Thyroid gland (tissue), 4 donors: ENCODE measurements at places on chromosomes 3 and 15. TPM values are rescaled to one million over a fixed set of nuclear protein-coding genes. Genes with fewer than 3 reads are reported as not detected.

SLC22A14 gene
- not detected for total RNA-seq

GRCh38 chr3:2686816-2687502, 423.2 kb downstream of the IL5RA start:
- H3K4me1 ChIP-seq = no peaks in the 10 kb centered on the region
- H3K27ac ChIP-seq = no peak overlapping the region
- no peaks in the 10 kb centered on the region for H3K36me3 ChIP-seq
- no peak for DNase-seq

SCAMP5 gene
- total RNA-seq = 9.8 TPM

DNA sequence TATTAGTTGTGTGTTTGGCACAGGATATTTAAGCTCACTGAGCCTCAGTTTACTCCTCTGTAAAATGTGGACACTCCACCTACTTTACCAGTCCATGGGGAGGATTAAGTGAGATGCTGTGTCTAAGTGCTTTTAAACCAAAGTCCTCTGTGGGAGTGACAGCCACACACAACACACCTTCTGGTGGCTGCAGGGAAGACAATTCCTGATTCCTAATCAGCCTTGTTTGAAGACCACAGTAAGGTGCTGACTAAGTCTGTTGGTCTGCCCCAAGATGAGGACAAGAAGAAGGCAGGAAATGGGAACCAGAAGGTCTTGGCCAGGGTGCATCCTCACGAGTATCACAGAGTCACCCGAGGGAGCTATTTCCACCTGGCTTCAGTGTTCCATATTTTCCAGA, 52.3 kb downstream of the EPHB1 start:
- no peaks in the 10 kb centered on the region for H3K27me3 ChIP-seq
- DNase-seq = no peak
- H3K4me3 ChIP-seq = no peak overlapping the region
- no peaks in the 10 kb centered on the region for H3K36me3 ChIP-seq
- H3K27ac ChIP-seq = no peak overlapping the region
- H3K4me1 ChIP-seq = no peaks in the 10 kb centered on the region

DNA sequence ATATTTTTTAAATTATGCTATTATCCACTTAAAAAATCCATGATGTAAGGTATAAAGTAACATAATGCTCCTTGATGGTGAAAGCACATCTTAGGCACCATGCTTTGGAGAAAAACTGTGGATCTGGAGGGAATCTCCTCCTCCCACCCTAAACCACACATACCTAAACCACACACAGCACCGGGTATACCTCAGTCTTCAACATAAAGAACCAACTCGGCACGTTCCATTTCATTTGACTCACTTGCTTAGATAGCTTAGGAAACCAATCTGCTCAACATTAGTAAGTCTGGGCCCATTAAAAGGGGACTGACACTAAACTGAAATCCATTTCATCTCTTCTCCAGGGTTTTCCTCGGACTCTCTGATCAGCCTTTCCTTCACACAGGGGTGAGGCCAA, 945.7 kb upstream of the CFAP20DC start:
- H3K36me3 ChIP-seq = no peaks in the 10 kb centered on the region
- no peak overlapping the region for H3K4me3 ChIP-seq
- H3K4me1 ChIP-seq = no peaks in the 10 kb centered on the region
- no peak overlapping the region for H3K27ac ChIP-seq
- DNase-seq = no peak

ISY1 gene
- total RNA-seq = 18.9 TPM

NECTIN3 gene
- total RNA-seq = 60.3 TPM

DNA sequence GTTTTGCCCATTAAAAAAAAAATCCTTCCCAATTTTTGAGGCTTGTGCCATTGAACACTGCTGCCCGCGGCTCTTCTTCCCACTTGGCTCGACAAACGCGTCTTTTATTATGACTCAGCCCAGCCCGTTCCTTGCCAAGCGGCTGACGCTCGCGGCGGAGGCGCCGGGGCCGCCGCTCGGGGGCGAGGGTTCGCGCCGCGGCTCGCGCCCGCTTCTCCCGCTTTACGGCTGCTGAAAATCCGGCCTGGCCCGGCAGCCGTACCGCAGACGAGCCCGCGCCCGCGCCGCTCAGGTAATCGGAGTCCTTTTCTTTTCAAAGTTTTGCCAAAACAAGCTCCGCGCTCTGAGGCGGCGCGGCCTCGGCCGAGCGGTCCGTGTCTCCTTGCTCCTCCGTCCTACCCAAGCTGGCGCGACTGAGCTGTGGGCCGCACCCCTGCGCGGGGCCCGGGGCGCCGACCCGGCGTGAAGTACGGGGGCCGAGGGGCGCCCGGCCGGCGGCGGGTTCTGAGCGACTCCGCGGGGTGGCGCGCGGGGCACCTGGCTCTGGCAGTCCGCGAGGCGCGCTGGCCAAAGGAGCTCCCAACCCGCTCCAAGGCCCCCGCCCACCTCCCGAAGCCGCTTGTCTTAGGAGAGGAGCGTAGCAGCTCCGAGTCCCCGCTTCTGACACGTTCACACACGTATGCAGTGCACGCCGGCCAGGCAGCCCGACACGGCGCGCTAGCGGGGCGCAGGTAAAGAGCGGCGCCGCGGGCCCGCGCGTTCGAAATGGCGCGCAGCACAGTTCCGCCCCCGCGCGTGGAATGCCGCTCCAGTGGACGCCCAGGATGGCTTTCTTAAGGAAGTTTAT, 418.2 kb upstream of the NAALADL2 start:
- H3K4me3 ChIP-seq = peak overlapping the region; percentile 77
- peak overlapping the region; percentile 94 for H3K27ac ChIP-seq
- H3K27me3 ChIP-seq = no peaks in the 10 kb centered on the region
- peaks cover 3% of the 10 kb centered on the region for H3K4me1 ChIP-seq
- DNase-seq = peak; percentile 88

DNA sequence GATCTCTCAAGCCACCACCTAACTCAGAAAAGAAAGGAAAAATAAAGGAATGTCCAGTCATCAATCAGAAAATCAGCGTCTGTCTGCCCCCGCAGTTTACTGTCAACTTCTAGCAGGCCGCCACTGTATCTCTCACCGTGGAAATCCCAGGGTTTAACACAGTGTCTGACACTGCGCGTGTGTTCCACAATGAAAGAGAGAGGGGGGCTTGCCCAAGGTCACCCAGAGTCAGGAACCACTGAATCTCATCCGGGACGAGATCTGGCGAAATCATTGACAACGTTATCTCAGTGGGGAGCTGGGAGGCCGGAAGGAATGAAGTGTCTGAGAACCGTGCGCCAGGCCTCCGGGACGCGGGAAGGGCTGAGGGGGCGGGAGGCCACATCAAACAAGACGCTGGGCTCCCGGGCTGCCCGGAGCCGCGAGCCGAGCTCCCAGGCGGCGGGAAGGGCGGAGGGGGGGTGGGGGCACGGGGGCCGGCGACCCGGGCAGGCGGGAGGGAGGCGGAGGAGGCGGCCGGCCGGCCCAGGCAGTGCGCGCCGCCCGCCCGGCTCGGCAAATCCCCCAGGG, 2.2 kb upstream of the HES1 start:
- no peaks in the 10 kb centered on the region for H3K27me3 ChIP-seq
- peak overlapping the region; percentile 66 for H3K27ac ChIP-seq
- H3K4me1 ChIP-seq = peaks cover 27% of the 10 kb centered on the region
- H3K4me3 ChIP-seq = peak overlapping the region; percentile 28
- DNase-seq = peak; percentile 61

MORC1 gene
- not detected for total RNA-seq

DNA sequence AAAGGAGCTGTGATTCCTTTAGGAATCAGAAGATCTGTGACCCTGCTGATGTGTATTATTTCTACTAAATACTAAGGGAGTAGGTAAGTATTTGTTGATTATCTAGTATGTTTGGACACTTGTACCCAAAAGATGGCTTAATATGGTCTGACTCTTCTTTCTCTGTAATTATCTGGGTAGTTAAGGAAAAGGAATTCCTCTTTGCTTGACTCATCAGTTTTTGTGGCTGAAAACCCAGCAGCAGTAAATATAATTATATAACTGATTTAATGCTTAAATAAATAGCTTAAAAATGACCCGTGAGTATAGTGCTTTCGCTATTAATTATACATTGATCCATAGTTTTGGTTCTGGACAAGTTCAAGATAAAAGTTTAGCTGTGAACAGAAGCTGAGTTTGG, 155.8 kb downstream of the LRTM1 start:
- DNase-seq = no peak
- H3K4me3 ChIP-seq = no peak overlapping the region
- no peaks in the 10 kb centered on the region for H3K36me3 ChIP-seq
- no peaks in the 10 kb centered on the region for H3K27me3 ChIP-seq
- no peaks in the 10 kb centered on the region for H3K4me1 ChIP-seq
- no peak overlapping the region for H3K27ac ChIP-seq

- DNase-seq = no peak
- no peaks in the 10 kb centered on the region for H3K36me3 ChIP-seq
- H3K4me3 ChIP-seq = no peak overlapping the region
- no peak overlapping the region for H3K27ac ChIP-seq
- no peaks in the 10 kb centered on the region for H3K27me3 ChIP-seq
- no peaks in the 10 kb centered on the region for H3K4me1 ChIP-seq
Measured at GRCh38 chr15:100672959-100673358, 70.6 kb downstream of the ASB7 start.

CP gene
- 22.4 TPM for total RNA-seq

DNA sequence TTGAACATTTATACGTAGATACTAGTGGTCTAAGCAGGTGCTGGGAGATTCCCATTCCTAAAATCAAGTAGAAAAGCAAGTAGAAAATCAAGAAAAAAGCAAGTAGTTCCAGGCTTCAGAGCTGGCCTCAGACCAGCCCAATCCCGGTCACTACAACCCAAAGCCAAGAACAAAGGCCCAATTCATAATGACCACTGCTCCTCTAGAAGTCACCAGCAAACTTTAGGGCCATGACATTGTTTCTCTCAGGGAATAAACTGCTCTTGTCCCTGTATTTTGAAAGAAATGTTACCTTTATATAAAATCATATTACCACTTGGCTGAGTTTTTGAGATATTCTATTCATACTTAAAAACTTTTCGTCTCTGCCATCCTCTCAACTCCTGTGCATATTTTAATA, 106.3 kb upstream of the IL12A start:
- H3K27ac ChIP-seq = no peak overlapping the region
- H3K4me3 ChIP-seq = no peak overlapping the region
- DNase-seq = no peak
- H3K4me1 ChIP-seq = no peaks in the 10 kb centered on the region
- H3K27me3 ChIP-seq = no peaks in the 10 kb centered on the region
- no peaks in the 10 kb centered on the region for H3K36me3 ChIP-seq

- DNase-seq = no peak
- H3K36me3 ChIP-seq = no peaks in the 10 kb centered on the region
- no peaks in the 10 kb centered on the region for H3K27me3 ChIP-seq
- peak overlapping the region; percentile 67 for H3K27ac ChIP-seq
Measured at GRCh38 chr3:4583416-4583815, 90.3 kb downstream of the ITPR1 start.

LCTL gene
- not detected for total RNA-seq

GRCh38 chr3:124878561-124879336, 8.4 kb downstream of the ITGB5 start:
- no peak overlapping the region for H3K27ac ChIP-seq
- H3K36me3 ChIP-seq = no peaks in the 10 kb centered on the region
- no peaks in the 10 kb centered on the region for H3K27me3 ChIP-seq
- DNase-seq = no peak

DNA sequence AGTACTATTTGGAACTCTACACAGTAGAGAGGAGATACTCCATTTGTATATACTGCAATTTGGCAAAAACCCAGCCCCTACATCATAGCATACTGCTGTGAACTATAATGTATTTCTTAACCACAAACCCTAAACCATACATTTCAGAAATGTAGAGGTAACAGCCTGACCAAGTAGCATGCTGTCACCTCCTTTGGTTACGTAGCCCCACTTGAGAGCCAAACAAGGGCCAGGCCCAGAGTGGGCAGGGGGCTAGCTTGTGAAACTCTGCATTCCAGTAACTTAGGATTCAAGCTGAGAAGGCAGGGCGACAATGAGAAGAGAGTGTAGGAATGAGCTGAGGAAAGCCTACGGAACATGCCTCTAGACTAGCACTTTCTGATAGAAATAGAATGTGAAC, 135.8 kb downstream of the GREM1 start:
- no peak overlapping the region for H3K27ac ChIP-seq
- no peak overlapping the region for H3K4me3 ChIP-seq
- no peak for DNase-seq

GRCh38 chr15:32030795-32031194, 480 bp downstream of the CHRNA7 start:
- H3K4me1 ChIP-seq = peaks cover 9% of the 10 kb centered on the region
- H3K27me3 ChIP-seq = no peaks in the 10 kb centered on the region
- H3K27ac ChIP-seq = no peak overlapping the region
- peak overlapping the region; percentile 55 for H3K4me3 ChIP-seq

FILIP1L gene
- total RNA-seq = 17.7 TPM

COL6A5 gene
- not detected for total RNA-seq

DNA sequence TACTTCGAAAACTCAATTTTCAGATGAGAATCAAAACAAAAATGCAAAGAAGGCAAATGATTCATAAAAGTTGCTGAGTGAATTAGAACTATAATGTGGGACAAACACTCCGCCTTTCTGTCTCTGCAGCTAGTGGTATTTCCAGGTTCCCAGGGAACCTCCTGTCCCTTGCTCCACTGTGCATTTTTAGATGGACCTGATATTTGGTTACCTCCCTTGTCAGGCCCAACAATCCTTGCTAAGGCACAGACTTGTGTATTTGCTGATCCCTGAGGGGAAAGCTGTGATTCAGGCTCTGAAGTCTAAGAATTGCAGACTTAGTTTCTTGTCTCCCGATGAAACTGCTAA, 162.7 kb downstream of the LPP start:
- H3K4me1 ChIP-seq = no peaks in the 10 kb centered on the region
- H3K36me3 ChIP-seq = no peaks in the 10 kb centered on the region
- no peaks in the 10 kb centered on the region for H3K27me3 ChIP-seq
- no peak for DNase-seq
- H3K4me3 ChIP-seq = no peak overlapping the region

DNA sequence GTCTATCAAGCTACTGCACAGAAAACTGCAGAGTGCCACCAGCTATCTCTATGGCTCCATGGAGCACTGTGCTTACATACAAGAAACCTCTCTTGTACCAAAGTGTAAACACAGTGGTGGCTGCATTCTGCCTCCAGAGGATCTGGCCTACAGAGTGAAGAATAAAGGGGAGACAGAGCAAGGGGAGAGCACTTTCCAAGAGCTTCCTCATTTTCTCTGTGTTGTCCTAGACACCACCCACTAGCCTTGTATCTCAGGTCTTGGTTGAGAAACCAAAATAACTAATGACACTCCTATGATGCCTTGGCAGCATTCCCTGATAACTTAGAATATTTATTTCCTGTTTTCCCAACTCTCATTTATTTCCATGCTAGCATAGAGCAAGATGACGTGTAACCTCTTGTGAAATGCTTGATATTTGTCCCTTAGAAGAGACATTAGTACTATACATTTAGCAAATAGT, 56.9 kb upstream of the PHLDB2 start:
- peak overlapping the region; percentile 66 for H3K27ac ChIP-seq
- H3K36me3 ChIP-seq = no peaks in the 10 kb centered on the region
- no peaks in the 10 kb centered on the region for H3K27me3 ChIP-seq
- no peak for DNase-seq
